ENCODE measurements at places on chromosomes 1 and 21.

GRCh38 chr1:38138498-38139233 is 92.1 kb upstream of the POU3F1 start:
- DNase-seq: no peak

GRCh38 chr1:211737115-211738035 is 62.0 kb upstream of the NEK2 start:
- no peak for DNase-seq

- no peak for DNase-seq
These were observed 3.7 kb downstream of the LENEP start for GRCh38 chr1:154996966-154997701.

DNA sequence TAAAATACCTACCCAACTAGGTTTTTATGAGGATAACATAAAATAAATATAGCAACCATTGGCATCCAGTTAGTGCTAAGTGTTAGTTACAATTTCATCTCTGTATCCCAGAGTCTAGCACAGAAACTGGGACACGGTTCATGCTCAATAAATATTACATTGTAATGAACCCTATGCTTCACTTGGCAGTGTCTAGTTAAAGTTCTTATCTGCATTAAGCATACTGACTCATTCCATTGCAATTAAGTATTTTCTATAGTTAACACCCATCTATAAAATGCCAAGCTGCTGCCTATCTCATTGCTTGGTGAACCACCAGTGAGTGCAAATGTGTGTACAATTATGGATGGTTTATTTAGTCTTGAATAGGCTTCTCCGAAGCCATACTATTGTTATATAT is 15.2 kb downstream of the CHML start:
- DNase-seq: no peak

GRCh38 chr1:202952818-202953217 is 5.3 kb downstream of the ADIPOR1 start:
- DNase-seq: no peak

- no peak for DNase-seq
These were observed 8.2 kb downstream of the PTPRC start for GRCh38 chr1:198647055-198647454.

- DNase-seq: no peak
These were observed 622.3 kb downstream of the PTPRU start for GRCh38 chr1:29858646-29859045.

- peak; percentile 83 for DNase-seq
These were observed 84.1 kb downstream of the SPAG17 start for GRCh38 chr1:118100686-118101514.

DNA sequence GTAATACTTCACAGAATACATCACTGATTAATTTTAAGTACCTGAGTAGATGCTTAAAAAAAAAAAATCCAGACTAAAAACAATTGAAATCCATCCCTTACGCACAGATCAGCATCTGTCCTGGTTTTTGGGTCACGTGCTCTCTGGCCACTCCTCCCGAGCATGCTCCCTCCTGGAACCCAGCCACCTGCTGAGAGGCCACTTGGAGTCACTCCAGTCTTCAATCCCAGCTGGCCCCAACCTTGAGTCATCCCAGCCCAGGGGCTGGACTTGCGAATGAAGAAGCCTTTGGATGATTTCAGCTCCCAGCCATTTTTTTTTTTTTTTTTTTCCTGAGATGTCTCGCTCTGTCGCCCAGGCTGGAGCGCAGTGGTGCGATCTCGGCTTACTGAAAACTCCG is 8.9 kb downstream of the MAP1LC3C start:
- DNase-seq: no peak

DNA sequence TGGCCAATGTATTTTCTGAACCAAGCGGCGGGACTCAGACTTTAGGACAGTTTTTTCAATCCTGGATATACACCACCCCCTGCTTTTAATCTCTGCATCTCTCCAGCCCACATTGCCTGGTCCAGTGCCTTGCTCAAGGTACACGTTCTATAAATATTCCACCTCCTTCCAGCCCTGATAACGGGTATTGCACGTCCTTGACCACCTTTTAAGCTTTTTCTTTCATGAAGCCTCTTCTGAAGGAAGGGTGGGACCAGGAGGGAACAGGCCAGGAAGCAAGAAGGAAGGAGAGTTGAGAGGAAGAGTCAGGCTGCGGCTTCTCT is 3.4 kb downstream of the S100A16 start:
- no peak for DNase-seq

DNA sequence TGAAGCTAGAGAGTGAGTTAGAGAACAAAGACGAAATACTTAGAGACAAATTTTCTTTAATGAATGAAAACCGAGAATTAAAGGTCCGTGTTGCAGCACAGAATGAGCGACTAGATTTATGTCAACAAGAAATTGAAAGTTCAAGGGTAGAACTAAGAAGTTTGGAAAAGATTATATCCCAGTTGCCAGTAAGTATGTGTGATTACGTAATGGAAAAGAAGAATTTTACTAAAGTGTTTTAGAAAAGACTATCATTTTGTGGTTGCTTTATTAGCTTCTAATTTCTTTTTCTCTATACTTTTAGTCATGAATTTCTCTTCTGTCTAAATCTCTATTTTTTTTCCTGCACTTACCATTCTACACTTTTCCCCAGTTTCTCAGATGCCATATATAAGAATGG is 26.7 kb downstream of the CCDC18 start:
- DNase-seq: no peak

DNA sequence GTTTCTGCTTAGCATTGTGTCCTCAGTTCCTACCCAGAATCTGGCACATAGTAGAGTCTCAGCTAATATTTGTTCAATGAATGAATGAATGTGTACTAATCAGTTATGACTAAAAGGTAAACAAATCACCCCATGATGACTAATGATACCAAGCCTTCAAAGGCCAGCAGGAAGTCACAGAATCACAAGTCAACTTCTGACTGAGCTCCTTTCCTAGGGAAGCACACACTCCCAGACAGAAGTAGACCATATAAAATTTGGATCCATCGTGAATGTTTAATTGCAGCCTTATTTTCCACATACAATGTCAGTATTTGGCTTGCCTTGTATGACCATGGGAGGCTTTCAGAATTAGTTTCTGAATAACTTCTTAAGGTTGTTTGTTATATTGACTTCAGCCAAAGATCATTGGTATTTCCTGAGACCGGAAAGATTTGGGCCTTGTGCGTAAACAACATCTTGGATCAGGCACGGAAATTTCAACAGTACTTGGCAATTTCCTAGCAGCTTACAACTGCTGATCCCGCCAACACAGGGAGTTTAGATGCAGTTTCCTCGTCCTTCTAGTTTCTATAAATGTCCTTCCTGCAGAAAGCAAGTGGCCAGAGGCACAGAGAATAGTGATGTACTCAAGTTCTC is 185.9 kb upstream of the ATP1B1 start:
- DNase-seq: no peak

DNA sequence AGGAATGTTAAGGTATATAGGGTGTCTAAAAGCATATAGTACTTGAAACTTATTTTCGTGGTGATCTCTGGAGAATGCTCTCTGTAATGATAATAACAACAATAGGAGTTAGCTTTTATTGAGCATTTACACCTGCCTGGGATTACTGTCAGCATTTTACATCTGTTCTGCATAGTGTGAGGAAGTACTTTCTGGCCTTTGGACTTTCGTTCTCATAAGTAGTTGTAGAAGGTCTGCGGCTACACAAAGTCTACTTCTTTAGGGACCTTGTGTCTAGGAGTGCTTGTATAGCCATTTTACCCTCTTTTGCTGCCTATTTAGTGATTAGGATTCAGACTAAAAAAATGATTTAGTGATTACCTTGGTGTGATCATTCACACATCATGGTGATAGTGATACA is 103.6 kb upstream of the GPR52 start:
- DNase-seq: no peak

DNA sequence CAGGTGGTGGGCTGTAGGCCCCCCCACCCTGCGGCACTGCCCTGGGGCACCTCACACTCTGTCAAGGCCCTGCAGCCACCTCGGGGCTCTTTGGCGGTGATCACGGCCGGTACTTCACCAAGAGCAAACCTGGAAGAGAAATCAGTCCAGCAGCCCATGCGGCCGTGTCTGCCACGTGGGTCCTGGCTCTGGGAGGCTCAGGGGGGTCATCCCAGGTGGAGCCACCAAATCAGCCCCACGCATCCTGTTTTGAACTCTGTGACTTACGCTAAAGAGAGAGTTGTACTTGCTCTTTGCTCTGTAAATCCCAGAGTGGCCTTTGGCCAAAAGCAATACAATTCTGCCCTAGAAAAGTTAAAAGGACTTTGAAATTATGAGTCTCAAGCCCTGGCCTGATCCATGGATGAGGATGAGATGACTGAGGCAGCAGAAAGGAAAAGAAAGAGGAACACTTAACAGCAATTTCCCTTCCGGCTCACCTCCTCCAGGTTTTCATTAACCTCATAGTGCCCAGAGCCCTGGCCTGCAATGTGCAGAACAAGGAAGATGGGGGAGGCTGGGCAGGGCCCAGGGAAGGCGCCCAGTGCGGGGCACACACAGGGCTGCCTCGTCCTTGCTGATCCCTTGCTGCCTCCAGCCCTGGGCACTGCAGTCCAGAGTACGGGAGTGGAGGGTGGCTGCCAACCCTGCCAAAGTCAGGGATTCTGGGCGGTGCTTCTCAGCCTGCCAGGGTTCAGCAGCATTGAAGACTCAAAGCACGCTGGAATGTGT is 337.0 kb downstream of the MATN1 start:
- DNase-seq: no peak

Measured in NCI-H1417 treated with DMSO at 0.1 percent for 48 hours (cell line).